GM04504 (cell line): ENCODE measurements at places on chromosomes 4 and X.

DNA sequence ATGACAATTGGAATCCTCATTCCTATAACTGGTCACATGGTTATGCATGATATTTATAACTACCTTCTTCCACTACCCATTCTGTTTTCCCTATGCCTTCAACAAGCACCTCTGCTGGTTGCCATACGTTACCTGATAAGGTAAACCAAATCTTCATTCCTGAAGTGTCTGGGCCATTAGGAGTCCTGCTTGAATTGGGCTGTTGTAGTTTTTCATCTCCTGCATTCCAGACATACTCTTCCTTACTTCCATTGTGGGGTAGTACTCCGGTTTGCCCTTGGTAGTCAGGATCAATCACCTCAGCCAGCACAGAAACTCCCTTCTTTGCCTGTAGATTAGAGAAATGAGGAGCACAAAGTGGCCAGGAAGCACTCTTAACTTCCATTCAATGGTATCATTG is 109.1 kb upstream of the LANCL3 start:
- no peak for DNase-seq

GRCh38 chr4:187944179-187944578 is 51.4 kb upstream of the ZFP42 start:
- no peak for DNase-seq

DNA sequence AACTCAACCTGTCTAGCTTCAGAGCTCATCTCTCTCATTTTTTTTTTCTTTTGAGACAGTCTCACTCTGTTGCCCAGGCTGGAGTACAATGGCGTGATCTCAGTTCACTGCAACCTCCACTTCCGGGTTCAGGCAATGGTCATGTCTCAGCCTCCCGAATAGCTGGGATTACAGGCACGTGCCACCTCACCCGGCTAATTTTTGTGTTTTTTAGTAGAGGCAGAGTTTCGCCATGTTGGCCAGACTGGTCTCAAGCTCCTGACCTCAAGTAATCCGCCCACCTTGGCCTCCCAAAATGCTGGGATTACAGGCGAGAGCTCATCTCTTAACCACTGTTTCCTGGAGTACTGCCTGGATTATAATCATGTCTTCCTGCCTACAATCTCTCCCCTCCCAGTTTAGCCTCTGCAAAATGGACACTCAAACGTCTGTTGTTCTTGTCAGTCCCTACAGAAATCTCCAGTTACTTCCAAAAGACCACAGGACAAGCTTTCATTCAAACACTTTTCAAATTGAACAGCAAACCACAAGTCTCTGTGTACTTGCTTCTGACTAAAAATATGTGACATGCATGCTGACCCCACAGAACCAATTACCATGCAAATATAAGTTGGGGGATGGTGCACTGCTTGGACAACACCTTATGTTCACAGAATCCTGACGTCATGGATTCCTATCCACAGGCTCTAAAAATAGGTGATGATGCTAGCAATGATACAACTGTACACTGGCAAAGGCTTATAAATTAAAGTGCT is 137.2 kb downstream of the SH3KBP1 start:
- DNase-seq, result no peak

DNA sequence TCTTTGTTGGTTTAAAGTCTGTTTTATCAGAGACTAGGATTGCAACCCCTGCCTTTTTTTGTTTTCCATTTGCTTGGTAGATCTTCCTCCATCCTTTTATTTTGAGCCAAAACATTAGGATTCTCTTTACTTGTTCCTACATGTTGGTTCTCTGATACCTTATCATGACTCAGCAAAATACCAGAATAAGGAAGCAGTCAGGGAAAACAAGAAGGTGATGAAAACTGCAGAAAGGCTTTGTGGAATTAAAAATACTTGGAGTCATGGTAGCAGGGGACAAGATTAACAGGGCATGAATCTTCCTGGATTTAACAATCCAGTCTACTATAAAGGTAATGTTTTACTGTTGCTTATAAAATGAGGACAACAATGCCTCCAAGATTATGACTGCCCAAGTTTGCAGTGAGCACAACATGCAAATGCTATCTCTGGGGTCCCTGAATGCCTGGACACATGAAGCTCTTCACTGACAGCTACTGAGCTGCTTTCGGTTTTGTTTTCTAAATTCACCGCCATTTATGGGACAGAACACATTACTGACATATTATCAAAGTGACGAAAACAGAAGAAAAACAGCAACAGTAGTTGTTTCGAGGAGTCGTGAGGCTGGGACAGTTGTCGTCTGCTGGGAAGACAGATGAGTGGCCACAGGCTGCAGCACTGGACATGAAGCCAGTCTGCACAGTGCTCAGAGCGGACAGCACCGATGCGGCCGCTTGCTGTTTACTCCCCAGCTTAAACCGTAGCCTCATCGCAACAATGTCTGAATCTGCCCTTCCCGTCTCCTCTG is 174.5 kb upstream of the DKK2 start:
- no peak for DNase-seq

- DNase-seq, result no peak
Measured at GRCh38 chr4:182807767-182808548, 109.2 kb downstream of the DCTD start.

GRCh38 chrX:78650906-78651437 is 8.2 kb downstream of the RTL3 start:
- no peak for DNase-seq

- DNase-seq, result no peak
Measured at GRCh38 chr4:25271866-25272265, 38.0 kb downstream of the PI4K2B start.

- no peak for DNase-seq
Measured at GRCh38 chr4:163736876-163737275, 242.4 kb downstream of the TMA16 start.

DNA sequence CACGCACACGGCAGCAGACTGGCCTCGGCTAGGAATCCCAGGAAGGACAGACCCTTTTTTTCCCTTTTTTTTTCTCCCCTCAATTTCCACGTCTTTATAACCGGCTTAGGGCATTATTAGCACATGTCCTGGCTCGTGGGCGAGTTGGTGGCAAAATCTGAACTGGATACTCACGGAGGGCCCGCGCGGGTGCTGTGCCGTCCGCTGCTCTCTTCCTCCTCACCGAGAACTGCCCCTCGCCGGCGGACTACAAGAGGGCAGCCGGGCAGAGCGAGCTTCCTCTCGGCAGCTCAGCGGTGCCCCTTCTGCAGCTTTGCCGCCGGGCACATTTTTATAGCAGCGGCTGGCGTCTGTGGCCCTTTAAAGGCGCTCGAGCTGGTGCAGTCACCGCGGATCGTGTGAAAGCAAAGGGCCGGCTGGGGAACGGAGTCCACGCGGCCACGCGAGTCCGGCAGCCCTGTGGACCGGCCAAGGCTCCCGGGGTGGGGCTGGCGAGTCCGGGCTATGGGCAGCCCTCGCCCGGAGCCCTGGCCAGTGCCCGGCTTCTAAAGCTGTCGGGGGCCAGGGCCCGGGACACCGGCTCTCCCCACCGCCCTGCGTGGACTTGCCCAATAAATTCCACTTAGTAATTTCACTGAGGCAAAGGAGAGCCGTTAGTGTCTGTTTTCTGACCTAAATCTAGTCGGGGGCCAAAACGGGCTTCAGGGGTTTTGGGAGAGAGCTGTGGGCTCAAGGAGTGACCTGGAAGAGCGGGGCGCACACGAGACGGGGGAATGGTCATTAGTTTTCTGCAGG is 1.3 kb upstream of the CITED1 start:
- no peak for DNase-seq

- DNase-seq, result no peak
Measured at GRCh38 chrX:24186483-24186882, 37.0 kb downstream of the ZFX start.
